ENCODE measurements at places on chromosomes 4 and X.

DNA sequence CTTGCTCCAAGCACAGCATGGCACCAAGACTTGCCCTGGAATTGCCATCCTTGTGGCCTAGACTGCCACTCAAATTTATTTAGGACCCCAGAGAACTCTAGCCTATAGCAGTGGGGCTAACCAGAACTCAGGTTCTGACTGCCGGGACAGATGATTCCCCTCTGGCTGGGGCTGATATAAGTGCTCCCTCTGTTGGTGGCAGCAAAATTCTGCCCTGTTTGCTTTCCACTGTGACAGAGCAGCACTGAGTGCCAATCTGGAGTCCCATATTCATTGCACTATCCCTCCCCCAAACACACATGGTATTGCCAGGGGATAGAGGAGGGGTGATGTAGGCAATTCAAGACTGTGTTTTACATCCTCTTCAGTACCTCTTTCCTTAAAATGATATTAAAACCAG is 1081.9 kb downstream of the FAT4 start:
- DNase-seq, result no peak

DNA sequence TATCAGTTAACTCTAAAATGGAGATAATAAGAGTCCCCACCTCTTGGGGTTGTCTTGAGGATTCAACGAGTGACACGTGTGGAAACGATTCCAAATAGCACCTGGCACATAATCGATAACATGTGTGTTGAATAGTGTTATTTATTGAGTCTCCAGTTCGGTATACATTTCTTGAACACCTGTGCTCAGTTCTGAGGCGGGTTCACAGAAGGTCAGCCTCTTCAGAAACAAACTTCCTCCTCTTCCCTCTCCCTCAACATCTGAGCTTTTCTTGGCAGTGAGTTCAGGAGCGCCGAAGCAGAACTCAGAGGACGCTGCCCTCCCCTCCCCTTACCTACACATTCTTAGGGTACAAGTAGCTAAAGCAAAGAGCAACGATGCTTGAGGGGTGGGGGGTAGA is 934 bp downstream of the PDHA1 start:
- no peak for DNase-seq

- no peak for DNase-seq
Measured at GRCh38 chr4:17251101-17251500, 260.8 kb downstream of the QDPR start.

- peak; percentile 56 for DNase-seq
Measured at GRCh38 chrX:123830309-123830708, 29.5 kb upstream of the XIAP start.

DNA sequence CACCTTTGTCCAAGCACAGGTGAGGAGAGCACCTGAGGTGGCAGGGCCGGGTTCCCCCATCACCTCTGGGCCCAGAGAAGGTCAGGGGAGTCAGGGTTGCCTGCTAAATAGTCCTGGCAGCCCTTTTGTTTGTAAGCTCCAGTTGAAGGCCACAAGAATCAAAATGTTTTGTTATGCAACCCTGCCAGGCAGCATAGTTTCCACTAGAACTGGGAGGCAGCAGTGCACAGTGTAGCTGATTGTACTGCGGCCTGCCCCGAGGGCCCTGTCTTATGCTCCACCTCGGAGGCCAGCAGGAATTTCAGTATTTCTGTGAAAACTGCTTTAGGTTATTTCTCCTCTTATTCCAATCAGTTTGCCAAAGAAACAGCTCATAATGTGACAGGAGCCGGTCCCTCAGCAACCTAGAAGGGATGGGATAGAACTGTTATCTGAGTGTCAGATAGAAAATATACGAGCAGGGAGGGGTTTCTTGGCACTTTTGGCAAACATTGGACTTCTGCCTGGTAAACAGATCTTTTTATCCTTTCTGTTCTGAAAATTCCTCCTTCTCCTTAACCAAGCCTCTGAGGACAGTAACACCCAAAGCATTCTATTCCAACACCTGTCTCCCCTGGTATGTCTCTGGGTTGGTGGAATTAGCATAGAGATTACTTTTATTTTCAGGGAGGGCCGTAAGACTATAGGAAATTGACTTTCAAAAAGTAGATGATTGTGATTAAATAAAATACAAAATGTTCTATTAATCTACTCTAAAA is 93.6 kb downstream of the LNX1 start:
- no peak for DNase-seq

DNA sequence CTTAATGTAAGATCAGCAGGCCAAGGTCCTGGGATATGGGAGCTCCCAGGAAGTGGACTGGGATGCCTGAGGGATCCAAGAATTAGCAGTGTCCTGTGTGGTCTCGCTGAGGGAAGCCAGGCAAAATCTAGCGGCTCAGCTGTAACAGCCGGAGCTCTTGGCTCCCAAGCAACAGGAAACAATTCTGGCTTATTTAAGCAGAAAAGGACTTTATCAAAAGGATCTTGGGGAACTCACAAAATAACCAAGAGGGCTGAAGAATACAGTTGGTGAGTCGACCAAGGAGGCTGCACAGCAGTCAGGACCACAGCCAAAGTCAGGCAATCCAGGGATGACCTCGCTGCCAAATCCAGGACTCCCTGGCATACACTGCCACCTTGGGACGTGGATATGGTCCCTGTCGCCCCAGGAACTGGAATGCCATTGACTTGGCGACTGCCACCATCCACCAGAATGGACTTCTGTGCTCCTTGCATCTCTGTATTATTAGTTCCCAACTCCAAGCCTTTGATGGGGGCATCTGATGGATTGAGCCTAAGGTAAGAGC is 165.3 kb upstream of the BCOR start:
- no peak for DNase-seq

GRCh38 chr4:24770667-24771066 is 24.7 kb upstream of the SOD3 start:
- DNase-seq, result no peak

DNA sequence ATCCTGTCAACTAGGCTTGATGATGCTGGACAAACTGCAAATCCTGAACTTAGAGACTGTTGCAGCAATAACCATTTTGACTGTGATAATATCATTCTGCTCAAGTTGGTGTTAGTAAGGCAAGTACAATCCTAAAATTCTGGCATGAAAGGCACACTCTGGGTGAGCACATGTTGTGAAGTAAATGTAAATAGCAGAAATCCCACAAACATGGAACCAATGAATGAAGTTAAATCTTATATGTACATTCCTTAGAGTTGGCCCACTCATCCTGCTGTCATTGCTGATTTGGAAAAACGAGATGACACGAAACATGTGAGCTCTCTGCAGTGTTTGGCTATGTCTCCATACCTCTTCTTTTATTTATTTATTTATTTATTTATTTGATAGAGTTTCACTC is 21.0 kb downstream of the RBM47 start:
- DNase-seq, result no peak

DNA sequence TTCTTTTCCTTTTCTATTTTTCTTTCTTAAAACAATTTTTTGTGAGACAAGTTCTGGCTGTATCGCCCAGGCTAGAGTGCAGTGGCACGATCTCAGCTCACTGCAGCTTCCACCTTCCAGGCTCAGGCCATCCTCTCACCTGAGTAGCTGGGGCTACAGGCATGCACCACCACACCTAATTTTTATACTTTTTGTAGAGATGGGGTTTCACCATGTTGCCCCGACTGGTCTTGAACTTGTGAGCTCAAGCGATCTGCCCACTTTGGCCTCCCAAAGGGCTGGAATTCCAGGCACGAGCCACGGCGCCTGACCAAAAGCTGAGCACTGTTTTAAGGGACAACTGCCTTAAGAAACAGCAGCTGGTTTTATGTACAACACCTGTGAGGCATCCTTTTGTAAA is 9.3 kb upstream of the NAT8L start:
- DNase-seq, result no peak

GRCh38 chr4:118834960-118835569 is 861 bp downstream of the SEC24D start:
- peak; percentile 57 for DNase-seq
